ENCODE measurements at places on chromosomes 5 and 9.

- no peak for DNase-seq
Measured at GRCh38 chr9:136974817-136975535, 2.3 kb upstream of the PTGDS start.

DNA sequence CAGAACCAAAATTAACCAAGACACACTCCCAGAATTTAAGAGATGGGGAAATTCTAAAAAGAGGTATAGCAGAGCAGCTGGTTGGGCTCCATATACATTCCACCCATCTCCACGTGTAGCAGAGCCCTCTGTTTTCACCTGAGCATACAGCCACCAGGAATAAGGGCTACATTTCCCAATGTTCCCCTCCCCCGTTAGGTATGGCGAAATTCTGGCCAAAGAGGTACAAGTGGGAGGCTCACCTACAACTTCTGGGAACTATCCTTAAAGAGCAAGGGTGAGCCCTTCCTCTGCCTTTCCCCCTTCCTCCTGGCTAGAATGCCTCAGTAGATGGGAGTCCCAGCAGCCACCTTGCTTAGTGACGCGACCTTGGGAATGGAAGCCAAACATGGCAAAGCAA is 5.3 kb upstream of the SAP30L start:
- no peak for DNase-seq

DNA sequence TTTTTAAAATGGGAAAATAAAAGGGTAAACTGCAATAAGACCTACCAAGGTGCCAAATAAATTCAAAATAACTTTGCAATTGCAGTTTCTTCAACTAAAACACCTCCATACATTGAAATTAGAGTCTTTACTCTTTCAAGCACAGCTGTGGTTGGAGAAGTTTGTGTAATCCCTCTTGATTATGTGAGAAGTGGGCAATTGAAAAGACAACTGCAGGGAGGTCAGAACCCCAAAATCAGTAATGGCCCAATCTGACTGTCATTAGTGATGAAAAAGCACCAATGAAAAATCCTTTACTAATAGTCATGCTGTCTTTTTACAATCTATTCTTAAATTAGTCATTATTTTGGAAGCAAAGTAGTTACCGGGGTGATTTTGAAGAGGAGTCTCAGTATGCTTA is 116.7 kb upstream of the RGMB start:
- DNase-seq = no peak

DNA sequence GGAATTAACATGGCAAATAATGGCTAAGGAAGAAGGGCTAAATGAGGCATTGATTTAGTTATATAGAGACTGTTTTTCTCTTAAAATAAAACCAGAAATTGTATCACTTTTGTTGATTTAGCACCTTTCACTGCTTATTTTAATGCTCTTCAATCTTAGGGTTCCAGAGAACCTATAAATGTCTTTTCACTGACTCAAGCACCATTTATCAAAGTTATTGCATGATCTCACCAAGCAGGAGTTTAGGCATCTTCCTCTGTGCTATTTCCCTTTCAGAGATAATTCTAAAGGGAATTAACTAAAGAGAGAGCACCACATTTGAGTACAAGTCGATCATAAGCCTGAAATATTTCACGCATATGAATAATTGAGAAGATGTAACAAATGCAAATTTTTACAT is 357.1 kb downstream of the CDH18 start:
- no peak for DNase-seq

DNA sequence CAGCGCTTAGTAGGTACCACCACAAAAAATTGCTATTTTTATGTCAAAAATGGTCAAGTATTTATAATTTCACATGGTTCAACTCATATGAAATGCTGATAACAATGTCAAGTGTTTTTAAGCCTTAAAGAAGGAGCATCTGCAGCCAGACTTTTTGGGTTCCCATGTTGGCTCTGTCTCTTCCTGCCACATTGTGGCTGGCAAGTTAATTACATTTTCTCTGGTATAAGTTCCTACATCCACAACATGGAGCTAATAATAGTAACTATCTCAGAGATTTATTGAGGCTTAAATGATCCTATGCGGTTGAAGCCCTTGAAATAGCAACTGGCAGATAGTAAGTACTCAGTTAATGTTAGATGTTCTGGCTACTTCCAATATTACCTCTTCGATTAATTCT is 5.4 kb downstream of the ATP10B start:
- no peak for DNase-seq

- no peak for DNase-seq
Measured at GRCh38 chr5:56734091-56734694, 81.2 kb upstream of the MAP3K1 start.

DNA sequence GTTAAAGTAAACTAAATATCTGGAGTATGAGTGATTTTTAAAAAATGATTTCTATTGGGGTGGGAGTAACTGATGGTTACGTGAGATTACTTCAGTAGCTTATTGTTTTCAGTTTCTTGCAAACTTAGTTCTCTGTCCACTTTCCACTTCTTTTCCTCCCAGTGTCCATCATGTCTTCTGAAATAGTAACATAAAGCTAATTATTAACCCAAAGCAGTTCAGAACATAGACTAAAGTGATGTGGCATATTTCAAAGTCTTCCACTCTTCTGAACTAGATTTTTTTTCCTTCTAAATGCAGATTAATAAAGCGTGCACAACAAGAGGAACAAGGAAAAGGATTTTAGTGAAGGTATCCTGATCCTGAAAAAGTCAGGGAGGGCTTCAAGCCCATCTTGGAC is 114.1 kb downstream of the MAN2A1 start:
- no peak for DNase-seq

Data from bone marrow (tissue), 2 donors.